H9 (cell line): ENCODE measurements at places on chromosomes 16 and 17. TPM values are rescaled to one million over a fixed set of nuclear protein-coding genes. Genes with fewer than 3 reads are reported as not detected.

The ITGAL gene
- not detected in 2 replicates for total RNA-seq

The REXO5 gene
- 6.7 and 7.6 TPM in 2 replicates for total RNA-seq

GRCh38 chr17:40281663-40282062 lies 6.0 kb upstream of the CDC6 start:
- peak; percentile 71 for DNase-seq

- DNase-seq = no peak
These were observed 408.4 kb upstream of the CDH5 start for GRCh38 chr16:65958086-65958485.

DNA sequence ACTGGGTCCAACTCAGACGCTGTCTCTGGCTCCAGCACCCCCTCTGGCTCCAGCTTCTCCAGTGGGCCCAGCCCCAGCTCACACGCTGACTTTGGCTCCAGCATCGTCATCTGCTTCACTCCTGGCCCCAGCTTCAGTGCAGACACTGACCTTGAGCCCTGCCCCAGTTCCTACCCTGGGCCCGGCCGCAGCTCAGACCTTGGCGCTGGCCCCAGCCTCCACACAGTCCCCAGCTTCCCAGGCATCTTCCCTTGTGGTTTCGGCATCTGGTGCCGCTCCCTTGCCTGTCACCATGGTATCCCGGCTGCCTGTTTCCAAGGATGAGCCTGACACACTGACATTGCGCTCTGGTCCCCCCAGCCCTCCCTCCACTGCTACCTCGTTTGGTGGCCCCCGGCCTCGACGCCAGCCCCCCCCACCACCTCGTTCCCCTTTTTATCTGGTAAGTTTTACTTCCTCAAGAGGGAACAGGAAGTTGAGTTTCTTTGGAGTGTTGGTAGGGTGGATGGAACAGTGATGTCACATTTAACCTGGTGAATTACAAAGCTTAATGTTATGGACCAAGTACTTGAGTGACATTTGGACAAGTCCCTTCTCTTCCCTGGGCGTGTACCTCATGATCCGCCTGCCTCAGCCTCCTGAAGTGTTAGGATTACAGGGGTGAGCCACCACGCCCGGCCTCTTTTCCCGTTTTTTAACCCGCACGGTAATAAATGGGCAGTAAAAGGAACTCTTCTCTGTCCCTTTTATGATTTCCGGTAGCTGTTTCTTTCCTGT lies 23.4 kb upstream of the PHKG2 start:
- no peak for DNase-seq
